CD8-positive, alpha-beta T cell (primary cell): ENCODE measurements at places on chromosomes 3 and 15.

DNA sequence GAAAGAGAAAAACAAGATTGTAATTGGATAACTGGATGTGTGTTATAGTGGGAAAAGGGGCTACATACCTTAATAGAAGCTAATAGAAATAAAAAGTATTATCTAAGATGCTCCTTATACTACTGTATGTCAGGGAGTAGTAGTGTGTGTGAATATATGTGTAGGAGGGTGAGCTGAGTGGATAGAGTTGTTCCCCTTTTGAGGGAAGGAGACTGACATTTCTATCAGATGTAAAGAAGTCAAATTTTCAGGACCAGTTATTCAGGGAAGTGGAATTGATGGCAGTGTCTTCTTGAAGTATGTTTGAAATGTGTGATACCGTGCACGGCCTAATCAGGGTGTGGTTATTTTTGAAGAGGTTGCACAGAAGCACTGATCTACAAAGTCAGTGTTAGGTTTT lies 49.1 kb downstream of the PCOLCE2 start:
- no peak for DNase-seq

DNA sequence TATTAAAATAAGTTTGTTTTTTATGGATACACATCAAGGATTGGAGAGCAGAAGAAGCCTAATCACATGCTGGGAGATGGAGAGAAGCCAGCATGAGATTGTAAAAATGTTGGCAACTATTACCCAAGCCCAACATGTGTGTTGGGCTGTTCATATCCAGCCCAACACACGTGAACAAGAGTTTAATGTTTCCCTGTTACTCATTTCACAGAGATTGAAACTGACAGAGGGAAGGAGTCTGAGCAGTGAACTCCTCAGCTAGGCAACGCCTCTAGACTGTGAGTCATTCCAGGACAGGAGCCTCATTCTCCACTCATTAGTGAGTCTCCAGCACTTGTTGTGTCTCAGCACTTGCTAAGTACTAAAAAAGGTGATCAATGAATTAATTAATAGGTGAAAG lies 43.2 kb upstream of the CMSS1 start:
- no peak for DNase-seq

DNA sequence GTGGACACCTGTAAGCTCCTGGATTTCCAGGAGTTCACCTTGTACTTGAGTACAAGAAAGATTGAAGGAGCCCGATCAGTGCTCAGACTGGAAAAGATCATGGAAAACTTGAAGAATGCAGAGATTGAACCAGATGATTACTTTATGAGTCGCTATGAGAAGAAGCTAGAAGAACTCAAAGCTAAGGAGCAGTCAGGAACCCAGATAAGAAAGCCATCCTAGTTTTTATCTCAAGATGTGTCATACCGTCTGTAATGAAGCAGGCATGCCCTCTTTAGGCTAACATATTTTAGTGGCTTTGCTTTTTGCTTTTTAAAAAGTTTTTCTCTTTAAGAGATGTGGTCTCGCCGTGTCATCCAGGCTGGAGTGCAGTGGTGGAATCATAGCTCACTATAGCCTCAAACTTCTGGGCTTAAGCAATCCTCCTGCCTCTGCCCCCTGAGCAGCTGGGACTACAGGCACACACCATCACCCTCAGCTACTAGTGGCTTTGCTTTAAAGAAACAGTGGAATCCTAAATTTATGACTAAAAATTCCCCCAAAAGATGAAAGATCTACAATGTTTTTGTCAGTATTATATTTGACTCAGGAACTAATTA lies 28.1 kb downstream of the EXOG start:
- DNase-seq: no peak

GRCh38 chr3:13712682-13713180 lies 163.8 kb downstream of the FBLN2 start:
- no peak for DNase-seq

DNA sequence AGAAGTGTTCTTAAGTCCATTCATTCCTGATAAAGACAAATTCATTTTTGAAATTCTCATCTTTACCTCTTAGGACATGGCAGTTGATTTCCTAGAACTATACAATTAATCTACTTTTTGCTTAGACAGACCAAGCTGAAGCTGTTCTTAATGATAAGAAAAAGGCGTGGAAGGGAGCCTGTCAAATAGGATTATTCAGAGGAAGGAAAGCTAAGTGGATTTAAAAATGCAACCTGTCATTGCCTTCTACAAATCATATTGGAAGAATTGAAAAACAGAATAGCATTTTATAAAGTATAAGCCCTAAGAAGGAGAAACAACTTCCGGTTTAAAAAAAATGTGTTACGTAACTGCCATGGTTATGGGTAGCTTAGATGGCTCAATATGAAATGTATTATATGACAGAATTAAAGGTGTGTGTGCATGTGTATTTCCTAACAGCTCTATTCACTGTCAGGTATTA lies 81.2 kb upstream of the RAP2B start:
- DNase-seq: no peak

- no peak for DNase-seq
These were observed 8.6 kb downstream of the PKM start for GRCh38 chr15:72222393-72222792.

DNA sequence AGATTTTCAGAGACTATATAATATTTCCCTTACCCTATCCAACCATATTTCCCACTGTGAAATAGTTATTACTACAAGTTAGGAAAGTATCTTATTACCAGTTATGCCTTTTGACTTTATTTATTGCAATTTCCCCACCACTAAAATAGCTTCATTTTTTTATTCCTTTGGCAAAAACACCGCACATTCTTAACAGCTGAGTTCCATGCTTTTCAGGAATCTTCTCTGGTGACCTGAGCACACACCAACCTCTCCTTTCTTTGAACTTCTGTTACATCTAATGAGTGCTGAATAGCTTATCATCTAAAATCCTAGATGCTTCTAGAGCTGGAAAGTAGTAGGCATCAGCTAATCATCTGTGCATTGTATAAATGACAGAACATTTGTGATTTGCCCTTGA lies 99.1 kb downstream of the UBE2E2 start:
- no peak for DNase-seq

DNA sequence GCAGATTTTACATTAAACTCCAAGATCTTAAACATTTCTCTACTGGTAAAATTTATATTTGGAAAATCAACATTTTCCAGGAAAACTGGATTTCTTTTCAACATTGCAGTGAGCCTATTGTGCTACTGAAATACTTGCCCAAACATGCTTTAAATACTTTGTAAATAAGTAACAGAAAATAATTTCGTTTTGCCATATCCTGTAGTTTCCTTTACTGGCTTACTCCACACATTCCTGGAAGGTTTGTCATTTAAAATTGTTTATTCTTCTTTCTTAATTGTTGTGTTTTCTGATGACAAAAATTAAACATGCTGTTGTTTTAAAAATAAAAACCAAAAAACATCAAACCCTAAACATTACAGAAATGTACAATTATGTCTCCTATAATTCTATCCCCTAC lies 22.0 kb downstream of the ACAD11 start:
- DNase-seq: no peak

DNA sequence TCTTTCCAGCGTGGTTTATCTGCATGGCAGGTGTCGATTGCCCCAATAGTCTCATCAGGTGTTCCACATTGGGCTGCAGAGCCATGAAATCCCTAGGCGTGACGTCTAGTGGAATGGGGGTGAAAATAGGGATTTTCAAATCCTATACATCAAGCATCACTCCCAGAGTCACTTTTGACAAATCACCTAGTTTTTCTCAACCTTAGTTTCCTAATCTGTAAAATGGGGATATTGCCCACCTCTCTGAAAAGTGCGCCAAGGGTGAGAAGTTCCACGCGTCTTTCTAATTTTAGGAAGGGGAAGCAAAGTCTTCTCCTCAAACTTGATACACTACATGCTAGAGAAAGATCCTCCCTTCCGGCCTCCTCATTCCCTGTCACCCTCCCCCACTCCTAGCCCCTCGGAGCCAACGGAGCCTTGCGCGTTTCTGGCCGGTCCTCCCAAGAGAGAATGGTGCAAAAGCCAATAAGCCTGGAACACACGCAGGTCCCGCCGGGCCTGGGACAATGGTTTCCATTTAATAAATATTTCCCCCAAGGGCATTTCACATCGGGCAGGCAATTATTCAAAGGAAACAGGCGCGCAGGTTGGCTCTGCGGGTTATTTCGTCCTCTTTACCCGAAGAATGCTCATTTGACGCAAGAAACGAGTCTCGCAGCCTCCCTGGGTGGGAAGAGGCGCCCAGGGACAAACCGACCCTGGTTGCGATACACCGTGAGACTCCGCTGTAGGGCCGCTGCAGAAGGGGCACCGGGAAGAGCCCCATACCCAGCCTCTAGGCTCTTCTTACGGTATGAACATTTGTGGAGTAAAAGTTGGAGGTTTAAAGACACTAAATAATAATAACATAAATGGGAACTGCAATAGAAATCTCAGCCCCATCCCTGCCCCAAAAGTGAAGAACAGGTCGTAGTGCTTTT lies 1.2 kb upstream of the SOX14 start:
- DNase-seq: no peak

DNA sequence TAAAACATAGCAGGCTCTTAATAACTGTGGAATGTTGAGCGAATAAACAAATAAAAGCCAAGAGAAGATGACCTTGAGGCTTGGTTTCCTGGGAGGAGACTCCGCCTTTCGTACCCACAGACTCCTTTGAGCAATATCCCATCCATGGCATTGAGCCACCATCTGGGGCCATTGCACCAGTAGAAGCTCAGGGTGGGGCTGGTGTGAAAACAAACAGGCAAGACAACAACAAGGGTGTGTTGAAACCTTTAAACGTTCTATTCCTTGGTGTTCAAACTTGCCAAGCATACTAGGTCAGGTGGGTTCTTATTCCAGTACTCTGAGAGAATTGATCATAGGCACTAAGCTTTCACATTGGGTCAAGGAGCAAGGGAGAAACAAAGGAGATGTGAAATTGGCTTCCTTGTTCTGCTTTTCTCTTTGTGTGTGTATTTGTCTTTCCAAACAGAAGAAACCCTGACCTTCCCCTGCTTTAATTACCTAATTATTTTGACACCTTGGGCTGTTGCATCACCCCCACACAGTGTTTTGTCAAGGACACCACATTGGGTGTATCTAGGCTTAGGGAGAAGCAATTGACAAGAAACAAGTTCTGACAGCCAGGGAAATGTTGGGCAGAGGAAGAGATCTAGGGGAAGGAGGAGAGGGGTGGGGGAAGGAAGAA lies 105.1 kb upstream of the BCL6 start:
- no peak for DNase-seq

DNA sequence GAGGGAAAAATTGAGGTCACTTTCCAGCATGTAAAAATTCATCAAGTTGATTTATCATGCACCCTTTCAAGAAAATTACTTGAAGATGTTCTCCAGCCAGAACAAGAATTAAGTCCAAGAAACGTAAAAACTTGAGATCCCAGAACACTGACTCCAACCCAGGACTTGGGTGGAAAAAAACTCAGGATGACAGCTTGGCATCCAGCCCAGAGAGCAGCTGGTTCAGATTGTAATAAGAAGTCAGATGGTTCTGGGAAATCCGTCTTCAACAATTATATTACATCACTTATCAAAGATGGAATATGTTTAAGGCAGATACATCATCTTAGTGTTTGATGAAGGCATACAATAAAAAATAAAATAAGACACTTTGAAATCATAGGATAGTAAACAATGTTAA lies 23.0 kb upstream of the DNAJC13 start:
- DNase-seq: no peak

- no peak for DNase-seq
These were observed 36.7 kb downstream of the SRP14 start for GRCh38 chr15:40002295-40002694.

- no peak for DNase-seq
These were observed 23.8 kb upstream of the FBLN2 start for GRCh38 chr3:13524979-13525669.

- DNase-seq: no peak
These were observed 695.2 kb downstream of the TUSC7 start for GRCh38 chr3:117404730-117405129.

GRCh38 chr15:58616171-58616570 lies 133.3 kb downstream of the ADAM10 start:
- no peak for DNase-seq
